ENCODE measurements at places on chromosomes 13 and 19.

GRCh38 chr13:29865934-29866333 lies 15.5 kb upstream of the UBL3 start:
- no peak for DNase-seq

DNA sequence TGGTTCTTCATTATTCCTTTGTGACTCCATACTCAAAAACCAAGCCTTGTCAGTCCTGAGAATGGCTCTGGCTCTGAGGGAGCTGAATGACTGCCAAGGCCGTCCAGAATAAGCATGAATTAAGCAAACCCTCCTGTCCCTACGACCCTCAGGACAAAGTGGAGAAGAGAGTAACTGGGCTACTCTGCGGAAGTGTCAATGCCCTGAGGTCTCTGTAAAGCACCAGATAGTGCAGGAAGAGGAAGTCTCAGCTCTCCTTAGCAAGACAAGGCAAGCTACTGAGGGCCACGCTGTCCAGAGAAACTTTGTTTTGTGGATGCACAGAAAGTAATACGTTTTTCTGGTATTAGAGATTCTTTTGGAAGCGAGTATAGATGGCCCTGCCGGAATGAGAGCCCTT lies 94.1 kb downstream of the RNASEH2B start:
- DNase-seq, result no peak

GRCh38 chr19:8831832-8832131 lies 322 bp downstream of the ZNF558 start:
- no peak for DNase-seq

DNA sequence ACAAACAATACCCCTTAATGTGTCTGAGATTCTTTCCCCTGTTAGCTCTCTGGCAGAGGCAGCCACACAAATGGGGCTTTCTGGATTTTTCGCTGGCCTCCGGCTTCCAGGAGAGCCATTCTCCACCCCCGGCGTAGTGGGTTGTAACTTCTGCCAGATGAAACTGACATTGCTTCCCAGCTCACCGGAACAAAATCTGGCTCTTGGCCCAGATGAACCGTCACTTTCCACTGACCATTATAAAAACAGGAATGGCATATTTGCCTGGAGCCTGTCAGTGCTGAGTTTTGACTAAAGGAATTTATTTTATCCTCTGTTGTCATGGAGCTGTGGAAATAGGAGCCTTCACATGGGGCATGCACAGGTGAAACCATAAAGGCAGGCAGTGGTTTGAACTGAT lies 120.6 kb upstream of the GPR12 start:
- no peak for DNase-seq

GRCh38 chr19:48329167-48329891 lies 4.0 kb downstream of the EMP3 start:
- DNase-seq, result peak; percentile 39

- no peak for DNase-seq
These were observed 1.5 kb downstream of the ZNF296 start for GRCh38 chr19:45074744-45075300.

GRCh38 chr13:57824121-57824520 lies 192.6 kb downstream of the PCDH17 start:
- no peak for DNase-seq

Data from GM20000 (cell line).